ENCODE measurements at places on chromosomes 5 and 9.

GRCh38 chr9:95629585-95629984 is 112.8 kb upstream of the PTCH1 start:
- DNase-seq = no peak

DNA sequence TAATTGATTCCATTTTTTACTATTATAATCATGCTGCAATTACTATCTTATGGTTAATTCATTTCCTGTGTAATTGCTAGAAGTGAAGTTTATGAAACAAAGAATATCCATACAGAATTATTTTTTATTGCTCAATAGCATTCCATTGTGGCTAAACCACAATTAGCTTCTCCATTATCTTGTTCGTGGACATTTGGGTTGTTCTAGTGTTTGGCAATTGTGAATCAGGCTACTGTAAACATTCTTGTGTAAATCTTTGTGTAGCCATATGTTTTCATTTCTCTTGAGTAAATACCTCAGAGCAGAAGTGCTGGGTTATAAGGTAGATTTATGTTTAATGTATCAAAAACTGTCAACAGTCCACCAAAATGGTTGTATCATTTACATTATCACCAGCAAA is 341.1 kb downstream of the MAT2B start:
- no peak for DNase-seq

DNA sequence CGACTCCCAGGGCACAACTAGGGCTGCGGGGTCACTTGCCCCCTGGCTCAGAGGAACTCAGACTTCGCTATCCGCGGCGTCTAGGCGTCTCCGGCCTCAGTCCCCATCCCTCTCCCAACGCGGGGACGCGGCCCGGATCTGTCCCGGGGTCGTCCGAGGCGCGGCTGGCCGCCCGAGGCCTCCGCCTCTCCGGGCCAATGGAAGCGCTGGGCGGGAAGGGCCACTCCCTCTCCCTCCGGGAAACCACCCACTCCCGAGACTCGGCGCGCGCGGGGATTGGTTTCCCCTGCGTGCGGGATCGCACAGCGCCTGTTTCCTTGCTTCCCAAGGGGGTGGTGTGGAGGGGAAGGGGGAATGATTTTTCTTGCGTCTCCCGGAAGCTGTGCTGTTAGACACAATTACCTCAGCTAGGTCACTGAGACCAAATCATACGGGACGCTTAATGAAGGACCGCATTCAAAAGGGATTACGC is 38.3 kb downstream of the NR2F1 start:
- peak; percentile 85 for DNase-seq

DNA sequence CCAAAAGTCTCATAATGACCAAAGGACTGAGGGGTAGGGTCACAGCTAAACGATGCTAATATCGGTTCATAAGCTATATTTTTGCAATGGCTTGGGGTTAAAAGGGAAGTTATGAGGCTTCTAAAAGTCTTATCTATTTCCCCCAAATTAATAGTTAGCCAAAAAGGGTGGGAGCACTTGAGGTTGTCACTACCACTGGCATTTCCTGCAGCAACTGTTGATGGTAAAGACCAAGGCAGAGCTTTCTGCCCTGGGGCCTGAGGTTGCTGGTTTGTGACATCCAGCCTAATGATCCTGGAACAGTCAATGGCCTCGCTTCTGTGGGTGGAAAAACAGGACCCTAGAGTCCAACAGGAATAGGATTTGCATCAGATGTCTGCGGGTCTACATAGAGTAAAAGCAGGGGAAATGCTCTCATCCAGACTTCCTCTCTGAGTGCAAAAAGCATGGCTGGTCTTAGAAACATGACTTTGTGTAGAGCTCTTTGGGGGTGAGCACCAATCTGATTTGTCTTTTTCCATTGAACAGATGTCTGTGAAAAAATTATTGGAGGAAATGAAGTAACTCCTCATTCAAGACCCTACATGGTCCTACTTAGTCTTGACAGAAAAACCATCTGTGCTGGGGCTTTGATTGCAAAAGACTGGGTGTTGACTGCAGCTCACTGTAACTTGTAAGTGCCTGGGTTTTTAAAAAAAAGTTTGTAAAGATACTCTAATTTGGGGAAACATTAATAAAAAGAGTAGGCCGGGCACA is 2.7 kb downstream of the GZMA start:
- no peak for DNase-seq

- no peak for DNase-seq
These were observed 593.7 kb downstream of the DNAH5 start for GRCh38 chr5:13350767-13351166.

- no peak for DNase-seq
These were observed 169.9 kb downstream of the PAM start for GRCh38 chr5:102924963-102925362.

- DNase-seq = no peak
These were observed 225.7 kb upstream of the DMRT1 start for GRCh38 chr9:615756-616155.

DNA sequence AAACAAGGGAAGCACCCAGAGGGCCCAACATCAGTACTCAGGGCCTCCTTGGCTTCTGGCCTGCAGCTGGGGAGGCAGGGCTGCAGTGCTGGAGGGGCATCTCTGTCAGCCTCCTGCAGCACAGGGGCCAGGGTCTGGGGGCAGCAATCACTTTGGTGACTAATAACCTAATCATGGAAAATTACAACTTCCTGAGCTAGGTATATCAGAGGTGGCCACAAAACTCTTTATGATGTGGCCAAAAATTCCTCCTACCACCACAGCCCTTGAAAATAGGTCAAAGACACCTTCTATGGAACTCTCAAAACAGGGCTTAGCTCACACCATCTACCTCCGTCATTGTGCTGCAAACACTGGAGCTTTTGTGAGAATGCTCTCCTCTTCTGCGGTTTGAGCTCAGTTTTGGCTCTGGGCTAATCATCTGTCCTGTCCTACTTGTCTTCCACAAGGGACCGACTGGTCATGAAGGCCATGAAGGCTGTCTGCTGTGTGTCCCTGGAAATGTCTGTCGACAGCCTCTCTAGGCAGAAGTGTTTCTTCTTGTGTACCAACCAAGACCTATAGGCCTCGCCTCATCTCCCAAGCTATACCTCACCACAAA is 28.6 kb downstream of the CSF2 start:
- no peak for DNase-seq

DNA sequence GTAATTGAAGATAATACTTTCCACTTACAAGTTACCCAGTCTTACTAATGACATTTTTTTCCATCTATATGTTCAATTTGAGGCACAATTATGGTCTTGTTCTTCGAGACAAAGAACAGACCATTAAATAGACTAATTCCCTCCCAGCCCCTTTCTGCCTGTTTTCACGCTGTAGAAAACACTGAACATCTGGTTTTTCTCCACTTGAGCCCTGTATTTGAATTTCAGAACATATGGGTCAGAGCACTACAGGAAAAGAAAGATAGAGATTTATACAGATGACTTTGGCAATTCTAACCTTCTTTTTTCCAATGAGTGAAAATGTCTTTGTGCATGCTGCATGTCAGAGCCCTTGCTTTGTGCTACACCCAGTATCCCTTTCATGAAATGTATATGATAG is 506.9 kb downstream of the LRRC70 start:
- no peak for DNase-seq

GRCh38 chr5:84437673-84438315 is 53.1 kb upstream of the EDIL3 start:
- DNase-seq = peak; percentile 7

DNA sequence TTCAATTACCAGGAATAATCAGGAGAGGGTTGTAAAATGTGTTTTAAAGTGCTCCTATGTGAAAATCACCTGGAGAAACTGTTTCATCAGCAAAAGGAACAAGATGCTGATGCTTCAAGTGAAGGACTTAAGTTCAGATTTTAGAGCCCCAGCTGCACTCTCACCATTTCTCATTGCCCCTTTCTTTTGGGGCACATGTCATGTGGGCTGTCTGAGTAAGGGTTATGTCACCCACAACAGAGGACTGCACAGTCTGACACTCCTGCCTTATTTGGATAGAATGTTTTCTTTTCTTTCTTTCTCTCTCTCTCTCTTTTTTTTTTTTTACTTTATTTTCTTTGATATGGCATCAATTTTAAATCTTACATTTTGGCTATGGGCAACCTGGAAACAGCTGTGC is 204.1 kb upstream of the EFNA5 start:
- peak; percentile 17 for DNase-seq

- DNase-seq = no peak
These were observed 20.7 kb downstream of the TNFSF8 start for GRCh38 chr9:114909661-114910060.

- DNase-seq = no peak
These were observed 77.0 kb upstream of the SEMA6A start for GRCh38 chr5:116651653-116652052.

GRCh38 chr5:50476549-50476948 is 35.5 kb upstream of the EMB start:
- no peak for DNase-seq

DNA sequence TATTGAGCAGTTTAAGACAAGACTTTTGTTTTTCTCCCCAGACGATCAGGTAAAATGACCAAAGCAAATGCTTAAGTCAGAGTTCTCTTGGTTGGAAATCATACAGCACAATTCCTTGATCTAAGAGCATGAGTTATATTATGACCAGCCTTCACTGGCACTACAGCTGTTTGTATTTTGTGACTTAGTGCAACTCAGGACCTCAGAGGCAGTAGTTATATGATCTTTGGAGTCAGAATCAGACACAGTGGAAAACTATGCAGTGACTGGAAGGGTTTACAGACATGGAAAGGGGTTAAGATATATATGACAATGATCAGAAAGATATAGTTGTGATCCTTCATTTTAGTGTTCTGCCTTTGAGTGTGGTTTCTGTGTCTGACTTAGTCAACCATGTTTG is 24.3 kb downstream of the RAD23B start:
- no peak for DNase-seq

DNA sequence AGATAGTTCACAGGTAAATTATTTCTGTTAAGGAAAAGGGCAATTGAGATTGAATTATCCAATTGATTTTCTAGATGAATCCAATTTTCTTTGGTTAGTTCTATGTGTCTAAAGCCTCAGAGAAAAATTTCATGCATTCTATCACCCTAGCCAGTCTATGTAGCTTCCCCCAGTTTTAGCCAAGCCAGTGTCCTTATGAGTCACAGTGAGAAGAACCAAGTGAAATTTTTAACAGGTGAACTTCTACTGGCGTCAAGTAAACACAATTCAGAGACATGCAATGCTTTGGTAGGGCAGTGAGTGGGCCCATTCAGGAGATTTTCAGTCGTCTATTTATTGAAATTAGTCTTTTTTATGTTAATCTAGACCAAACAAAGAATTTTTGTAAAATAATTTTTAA is 1077.4 kb upstream of the ARRDC3 start:
- DNase-seq = no peak

- no peak for DNase-seq
These were observed 185.7 kb upstream of the GNA14 start for GRCh38 chr9:77833561-77834429.

GRCh38 chr5:167995844-167996425 is 295.5 kb upstream of the WWC1 start:
- no peak for DNase-seq

DNA sequence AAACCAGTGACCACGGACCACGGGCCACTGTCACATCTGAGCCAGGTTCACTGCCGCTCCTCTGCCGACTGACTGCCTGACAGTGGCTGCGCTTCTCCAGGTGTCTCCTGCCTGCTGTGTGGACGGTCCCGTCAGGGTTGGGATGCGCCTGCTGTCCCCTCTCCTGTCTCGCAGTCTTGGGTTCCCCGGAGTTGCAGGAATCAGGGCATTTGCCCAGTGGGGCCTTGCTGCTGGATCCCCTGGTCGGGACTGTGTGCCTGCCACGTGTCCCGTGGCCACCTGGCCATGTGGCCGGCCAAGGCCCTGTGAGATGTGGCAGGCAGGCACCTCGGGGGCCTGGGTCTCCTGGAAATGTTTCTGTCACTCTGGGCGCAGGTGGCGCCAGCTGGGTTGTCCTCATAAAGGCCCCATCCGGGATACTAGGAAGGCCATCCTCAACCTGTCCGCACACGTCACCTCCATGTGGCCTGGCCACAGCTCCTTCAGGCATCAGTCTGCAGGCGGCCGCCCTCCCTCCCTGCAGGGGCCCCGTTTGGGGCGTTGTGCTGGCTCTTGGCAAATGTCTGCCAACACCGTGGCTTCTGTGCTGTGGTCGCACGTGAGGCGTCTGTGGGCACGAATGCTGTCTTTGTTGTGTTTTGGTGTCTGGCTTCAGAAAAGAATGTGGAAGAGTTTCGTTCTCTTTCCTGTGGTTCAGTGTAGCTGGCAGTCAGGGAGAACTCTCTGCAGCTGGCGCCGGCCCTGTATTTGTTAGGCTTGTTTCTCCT is 6.4 kb upstream of the TOR4A start:
- no peak for DNase-seq

DNA sequence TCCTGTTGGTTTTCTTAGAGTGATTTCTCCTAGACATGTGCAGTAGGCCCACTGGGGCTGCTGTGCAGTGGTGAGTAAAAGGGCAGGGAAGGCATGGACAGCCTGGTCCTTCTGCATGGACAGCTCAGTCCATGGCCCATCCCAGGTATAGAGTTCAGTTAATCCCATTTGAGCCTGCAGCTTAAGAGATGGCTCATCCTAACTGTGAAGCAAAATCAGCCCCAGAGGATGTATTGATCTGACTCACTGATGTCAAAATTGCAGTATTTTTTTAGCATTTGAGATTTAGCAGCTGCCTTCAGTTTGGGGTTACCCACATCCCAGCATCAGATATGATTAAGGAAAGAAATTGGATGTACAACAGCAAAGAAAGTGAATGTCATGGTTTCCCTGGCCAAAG is 93.4 kb downstream of the PDE6A start:
- no peak for DNase-seq

- peak; percentile 3 for DNase-seq
These were observed 207.6 kb downstream of the CETN3 start for GRCh38 chr5:90201923-90202322.

Measured in AG08396 (cell line).